ENCODE measurements at places on chromosomes 13 and 19. TPM values are rescaled to one million over a fixed set of nuclear protein-coding genes. Genes with fewer than 3 reads are reported as not detected.

TEKTIP1 gene
- total RNA-seq, result not detected

LGALS4 gene
- not detected for total RNA-seq

DNA sequence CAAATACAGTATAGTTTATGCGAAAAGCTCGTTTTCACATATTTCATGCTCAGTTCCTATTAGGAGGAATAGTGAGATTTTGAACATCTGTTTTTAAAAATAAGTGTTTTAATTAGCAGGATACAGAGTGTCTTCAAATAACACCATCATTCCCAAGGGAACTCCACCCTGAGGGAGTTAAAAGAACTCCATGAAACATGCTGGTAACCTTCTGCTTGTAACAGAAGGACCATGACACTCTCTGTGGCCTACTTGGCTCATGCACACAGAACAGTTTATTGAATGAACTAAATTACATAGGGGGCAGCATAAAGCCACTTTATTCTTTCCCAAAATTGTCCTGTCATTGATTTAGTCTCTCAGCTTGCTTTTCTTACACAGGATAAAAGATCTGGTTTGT is 809.5 kb upstream of the SLITRK6 start:
- no peaks in the 10 kb centered on the region for H3K36me3 ChIP-seq
- no peaks in the 10 kb centered on the region for H3K4me1 ChIP-seq
- no peaks in the 10 kb centered on the region for H3K27me3 ChIP-seq
- H3K27ac ChIP-seq, result no peak overlapping the region
- DNase-seq, result no peak

- H3K27me3 ChIP-seq, result no peaks in the 10 kb centered on the region
- no peak overlapping the region for H3K27ac ChIP-seq
- no peak overlapping the region for H3K4me3 ChIP-seq
- DNase-seq, result no peak
These were observed 62.6 kb downstream of the UFM1 start for GRCh38 chr13:38412266-38412665.
